Hindlimb muscle (tissue), 1 donor: ENCODE measurements at places on chromosomes 3 and 15.

GRCh38 chr3:149080011-149080698, 6.2 kb downstream of the HLTF start:
- DNase-seq: no peak

DNA sequence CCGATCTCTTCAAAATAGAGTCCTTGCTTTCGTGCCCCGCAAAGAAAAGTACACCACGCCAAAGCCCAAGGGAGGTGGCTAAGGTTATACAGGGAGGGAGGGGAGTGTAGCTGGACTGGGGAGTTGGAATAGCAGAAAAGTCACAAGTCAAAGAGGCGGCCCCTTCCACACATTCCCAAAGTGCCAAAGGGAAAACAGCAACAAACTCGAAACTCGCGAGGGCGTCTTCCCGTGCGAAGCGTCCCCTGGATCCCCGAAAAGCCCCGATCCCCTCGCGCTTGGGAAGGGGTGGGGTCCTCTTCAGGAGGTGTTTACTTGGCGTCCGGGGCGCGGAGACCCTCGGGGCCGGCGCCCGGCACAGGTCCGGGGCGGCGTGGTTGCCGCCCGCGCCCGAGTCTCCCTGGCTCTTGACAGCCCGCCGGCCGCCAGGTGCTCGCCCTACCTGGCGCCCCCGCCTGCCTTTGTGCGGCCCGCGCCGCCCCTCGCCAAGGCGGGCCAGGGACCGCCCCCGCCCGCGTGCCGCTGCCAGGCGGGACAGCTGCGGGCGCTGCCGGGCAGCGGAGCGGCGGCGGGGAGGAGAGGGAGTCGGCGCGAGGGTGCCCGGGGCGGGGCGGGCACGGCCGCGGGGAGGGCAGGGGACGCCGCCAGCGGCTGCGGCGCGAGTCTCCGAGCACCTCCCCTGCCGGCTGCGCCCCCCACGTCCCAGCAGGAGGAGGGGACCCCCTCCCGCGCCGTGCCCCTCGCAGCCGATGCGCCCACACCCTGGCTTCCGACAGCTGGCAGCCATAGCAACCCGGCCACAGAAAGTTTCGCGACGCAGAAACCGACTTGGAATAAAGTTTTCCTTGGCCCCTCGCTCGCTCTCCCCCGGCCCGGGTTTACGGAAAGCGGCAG, 966 bp downstream of the MYO1E start:
- no peak for DNase-seq

GRCh38 chr3:134332344-134332743, 41.9 kb downstream of the AMOTL2 start:
- DNase-seq: no peak

DNA sequence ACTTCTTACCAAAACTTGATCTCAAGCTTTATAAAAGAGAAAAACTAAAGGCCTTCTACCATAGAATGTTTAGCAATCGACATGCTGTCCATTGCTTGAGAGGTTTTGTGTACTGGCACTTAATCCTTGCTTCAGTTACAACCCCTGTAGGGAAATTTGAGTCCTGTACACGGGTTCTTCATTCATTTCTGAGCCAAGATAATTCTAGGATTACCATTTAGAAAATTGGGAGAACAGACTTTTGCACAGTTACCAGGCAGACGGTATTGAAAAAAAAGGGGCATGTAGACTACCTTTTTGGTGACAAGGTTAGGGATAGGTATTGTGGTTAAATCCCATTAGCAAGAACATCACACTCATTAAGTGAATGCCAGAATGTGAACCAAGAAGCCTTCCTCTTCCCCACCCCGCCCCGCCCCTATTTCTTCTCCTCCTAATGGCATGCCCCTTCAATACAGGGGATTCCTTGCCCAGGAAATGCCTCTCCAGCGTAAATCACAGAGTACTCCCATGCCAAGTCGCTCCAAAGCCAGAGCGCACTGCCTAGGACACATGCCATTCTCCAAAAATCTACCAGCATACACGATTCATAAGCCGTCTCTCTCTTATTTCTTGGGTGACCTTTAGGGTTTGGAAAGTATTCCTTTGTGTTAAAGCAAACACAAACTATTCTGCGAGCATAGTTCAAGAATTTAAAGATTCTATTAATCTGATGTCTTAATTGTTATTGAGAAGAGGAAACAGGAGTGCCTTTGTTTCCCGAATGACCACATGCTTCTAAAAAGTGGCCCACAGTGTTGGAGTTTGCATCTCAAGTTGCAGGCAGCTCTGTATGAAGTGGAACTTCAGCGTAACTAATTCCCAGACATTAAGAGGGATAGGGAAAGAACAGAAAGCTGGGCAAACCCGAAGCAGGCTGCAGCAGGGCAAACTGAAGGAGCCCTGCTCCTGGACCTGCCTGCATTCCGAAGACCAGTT, 164.0 kb upstream of the NR2F2 start:
- no peak for DNase-seq

GRCh38 chr3:11168881-11169805, 14.8 kb downstream of the HRH1 start:
- no peak for DNase-seq

- DNase-seq: no peak
Observed at GRCh38 chr15:37967788-37968187, 33.3 kb downstream of the TMCO5A start.

GRCh38 chr15:75727851-75728715, 15.4 kb upstream of the CSPG4 start:
- no peak for DNase-seq
